ENCODE measurements at places on chromosomes 4 and X.
A peak's percentile ranks its signal among the peaks of the same experiment; 100 is the strongest.

DNA sequence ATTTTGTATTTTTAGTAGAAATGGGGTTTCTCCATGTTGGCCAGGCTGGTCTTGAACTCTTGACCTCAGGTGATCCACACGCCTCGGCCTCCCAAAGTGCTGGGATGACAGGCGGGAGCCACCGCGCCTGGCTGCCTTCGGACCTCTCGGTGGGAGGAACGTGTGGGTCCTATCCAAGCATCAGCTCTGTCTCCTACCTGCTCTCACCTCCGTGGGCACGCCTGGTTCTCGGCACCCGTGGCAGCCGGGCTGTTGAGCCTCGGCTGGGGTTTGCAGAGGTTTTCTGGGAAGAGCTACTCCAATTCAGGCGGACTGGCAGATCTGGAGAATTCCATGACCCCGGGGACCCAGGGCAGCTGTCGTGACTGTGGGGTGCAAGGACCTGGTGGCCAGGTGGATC is 23.6 kb upstream of the PPP2R3B start:
- H3K36me3 ChIP-seq: peaks cover 14% of the 10 kb centered on the region
- DNase-seq: no peak
- no peak overlapping the region for H3K4me3 ChIP-seq
- no peaks in the 10 kb centered on the region for H3K4me1 ChIP-seq
- H3K27ac ChIP-seq: no peak overlapping the region
- peaks cover 8% of the 10 kb centered on the region for H3K27me3 ChIP-seq

- peaks cover 3% of the 10 kb centered on the region for H3K4me1 ChIP-seq
- H3K27ac ChIP-seq: no peak overlapping the region
- H3K4me3 ChIP-seq: no peak overlapping the region
- no peaks in the 10 kb centered on the region for H3K27me3 ChIP-seq
- DNase-seq: no peak
Measured at GRCh38 chrX:150854856-150855255, 43.6 kb downstream of the CD99L2 start.

- H3K27ac ChIP-seq: peak within 1 kb of the TSS; percentile 97
- H3K27me3 ChIP-seq: no peaks in the 10 kb centered on the region
- peaks cover 38% of the 10 kb centered on the region for H3K4me1 ChIP-seq
- peak within 1 kb of the TSS; percentile 92 for H3K4me3 ChIP-seq
- H3K36me3 ChIP-seq: peaks cover 45% of the 10 kb centered on the region
Measured at GRCh38 chr4:189940178-189941004, at the start of gene FRG1. TSS of gene FRG1 (plus strand) at chr4:189940872. CDS start at chr4:189941010, 138 bp downstream.

- no peaks in the 10 kb centered on the region for H3K36me3 ChIP-seq
- H3K4me1 ChIP-seq: no peaks in the 10 kb centered on the region
- no peak overlapping the region for H3K27ac ChIP-seq
- H3K4me3 ChIP-seq: no peak overlapping the region
- no peak for DNase-seq
Measured at GRCh38 chr4:85724791-85725563, 250.0 kb downstream of the ARHGAP24 start.

GRCh38 chrX:73916931-73917667 is 354.1 kb downstream of the CHIC1 start:
- H3K27ac ChIP-seq: no peak overlapping the region
- no peaks in the 10 kb centered on the region for H3K27me3 ChIP-seq
- H3K4me1 ChIP-seq: no peaks in the 10 kb centered on the region
- no peaks in the 10 kb centered on the region for H3K36me3 ChIP-seq
- no peak overlapping the region for H3K4me3 ChIP-seq

GRCh38 chr4:113684534-113685091 is 76.9 kb downstream of the CAMK2D start:
- peaks cover 63% of the 10 kb centered on the region for H3K4me1 ChIP-seq
- peak; percentile 7 for DNase-seq
- no peaks in the 10 kb centered on the region for H3K27me3 ChIP-seq
- H3K4me3 ChIP-seq: no peak overlapping the region

- H3K27ac ChIP-seq: no peak overlapping the region
- H3K27me3 ChIP-seq: no peaks in the 10 kb centered on the region
- H3K36me3 ChIP-seq: no peaks in the 10 kb centered on the region
- DNase-seq: no peak
- H3K4me1 ChIP-seq: peaks cover 19% of the 10 kb centered on the region
- H3K4me3 ChIP-seq: no peak overlapping the region
Measured at GRCh38 chr4:75678965-75679364, 5.8 kb upstream of the G3BP2 start.

DNA sequence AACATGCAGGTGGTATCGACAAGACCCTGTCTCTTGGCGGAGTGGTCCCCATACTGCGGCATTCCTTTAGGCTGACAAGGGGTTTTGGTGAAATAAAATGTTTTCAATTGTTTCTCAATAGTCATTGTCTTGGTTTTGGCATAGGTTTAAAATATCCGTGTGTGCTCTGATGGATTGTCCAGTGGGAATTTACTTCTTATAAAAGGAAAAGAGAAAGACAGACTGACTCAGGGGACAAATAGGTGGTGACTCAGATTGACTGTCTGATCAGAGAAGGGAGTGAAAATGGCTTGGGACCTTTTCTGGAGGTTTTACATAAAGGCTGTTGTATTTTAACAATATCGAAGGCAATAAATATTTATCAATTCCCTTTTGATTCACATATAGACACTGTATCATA is 129.8 kb downstream of the SORBS2 start:
- no peak overlapping the region for H3K27ac ChIP-seq
- DNase-seq: no peak
- H3K4me1 ChIP-seq: no peaks in the 10 kb centered on the region
- H3K36me3 ChIP-seq: no peaks in the 10 kb centered on the region
- no peak overlapping the region for H3K4me3 ChIP-seq
- peaks cover 7% of the 10 kb centered on the region for H3K27me3 ChIP-seq

DNA sequence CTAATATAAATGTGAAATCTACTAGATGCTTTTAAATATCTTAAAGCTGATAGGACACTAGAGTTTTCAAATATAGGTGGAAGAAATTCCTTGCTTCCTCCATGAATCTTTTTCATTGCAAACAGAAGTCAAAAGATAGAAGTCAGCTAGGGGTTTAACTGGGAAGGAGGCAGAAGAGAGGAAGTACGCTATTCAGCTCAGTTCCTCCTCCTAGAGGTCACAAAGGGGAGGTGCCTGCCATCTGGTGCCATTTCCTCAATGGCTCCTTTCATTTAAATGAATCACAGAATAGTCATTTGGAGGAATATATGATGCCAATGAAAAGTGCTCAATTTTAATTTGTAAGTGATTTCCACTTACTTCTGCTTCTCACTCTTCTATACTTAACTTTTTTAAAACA is 8.5 kb downstream of the COL25A1 start:
- DNase-seq: peak; percentile 9
- H3K4me3 ChIP-seq: no peak overlapping the region

DNA sequence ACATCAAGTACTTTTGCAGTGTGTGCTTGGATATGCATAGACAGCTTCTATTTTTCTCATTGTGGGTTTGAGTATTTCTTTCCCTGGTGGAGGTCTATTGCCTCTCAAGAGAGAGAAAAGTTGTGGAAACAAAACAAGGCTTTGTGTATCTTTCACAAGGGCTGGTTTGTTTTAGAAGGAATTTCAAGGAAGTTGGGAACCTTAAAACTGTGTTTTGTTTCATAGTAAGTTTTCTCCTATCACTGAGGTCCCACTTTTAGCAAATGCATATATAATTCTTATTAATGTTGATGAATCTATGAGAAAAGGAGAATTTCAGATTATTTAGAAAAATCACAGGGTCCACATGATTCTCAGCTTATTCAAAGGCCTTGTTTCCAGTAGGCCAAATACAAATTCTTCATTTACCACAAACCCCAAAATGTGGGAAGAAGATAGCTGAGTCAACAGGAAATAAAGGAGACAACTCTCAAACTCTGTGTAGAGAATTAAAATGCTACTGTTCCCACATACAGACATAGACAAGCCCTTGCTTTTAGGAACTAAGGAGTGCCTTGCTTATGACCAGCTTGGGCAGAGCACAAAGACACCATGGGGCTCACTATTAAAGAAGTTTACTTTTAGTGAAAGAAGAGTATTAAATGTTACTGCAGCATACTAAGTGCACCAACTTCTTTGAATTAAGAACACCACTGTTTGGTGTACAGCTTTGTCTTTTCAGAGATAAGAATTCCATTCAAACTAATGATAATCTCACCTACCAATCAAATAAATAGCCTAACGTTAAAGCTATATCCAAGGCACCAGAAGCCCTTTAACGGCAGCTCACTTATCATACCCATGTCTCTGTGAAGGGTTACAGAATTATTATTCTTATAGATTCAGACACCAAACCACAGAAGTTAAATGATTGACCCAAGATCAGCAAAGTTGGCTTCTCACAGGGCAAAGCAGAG is 177.4 kb upstream of the LEF1 start:
- H3K36me3 ChIP-seq: no peaks in the 10 kb centered on the region
- no peak overlapping the region for H3K4me3 ChIP-seq
- no peaks in the 10 kb centered on the region for H3K27me3 ChIP-seq
- DNase-seq: no peak
- H3K4me1 ChIP-seq: peaks cover 35% of the 10 kb centered on the region

GRCh38 chrX:2457289-2458133 is 43.3 kb downstream of the DHRSX start:
- H3K36me3 ChIP-seq: peaks cover 25% of the 10 kb centered on the region
- no peaks in the 10 kb centered on the region for H3K27me3 ChIP-seq
- peaks cover 2% of the 10 kb centered on the region for H3K4me1 ChIP-seq
- no peak overlapping the region for H3K27ac ChIP-seq
- H3K4me3 ChIP-seq: no peak overlapping the region

DNA sequence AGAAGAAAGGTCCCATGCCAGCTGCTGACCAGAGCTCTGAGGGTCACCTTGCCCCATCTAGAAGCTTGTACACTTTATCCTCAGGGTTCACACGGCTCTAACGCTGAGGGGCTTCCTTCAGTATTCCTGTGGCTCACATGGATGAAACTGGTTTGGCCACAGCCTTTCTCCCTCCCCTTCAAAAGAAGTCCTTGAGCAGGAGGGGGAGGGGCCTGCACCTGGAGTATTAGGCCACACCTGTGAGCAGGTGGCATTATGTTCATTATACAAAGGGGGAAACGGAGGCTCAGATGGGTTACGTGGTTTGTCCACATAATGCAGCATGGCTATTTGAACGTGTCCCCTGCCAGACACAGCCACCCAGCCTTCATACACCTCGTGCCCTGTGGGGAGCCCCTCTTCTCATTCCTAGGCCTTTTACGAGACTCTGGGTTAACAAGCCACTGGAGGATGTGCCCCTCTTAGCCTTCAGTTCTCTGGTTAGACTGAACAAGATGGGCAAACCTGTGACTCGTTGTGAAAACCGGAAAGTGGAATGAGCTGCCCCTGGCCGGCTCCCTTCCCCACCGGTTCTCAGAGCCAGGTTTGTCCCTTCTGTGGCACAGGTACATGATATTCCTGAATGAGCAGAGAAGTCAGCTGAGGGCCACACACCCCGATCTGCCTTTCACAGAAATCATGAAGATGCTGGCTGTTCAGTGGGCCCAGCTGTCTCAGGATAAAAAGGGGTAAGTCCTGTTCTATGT is 27.2 kb upstream of the JAKMIP1 start:
- peaks cover 29% of the 10 kb centered on the region for H3K27me3 ChIP-seq
- no peak overlapping the region for H3K27ac ChIP-seq
- H3K36me3 ChIP-seq: no peaks in the 10 kb centered on the region
- no peak for DNase-seq

GRCh38 chr4:9771034-9771433 is 10.4 kb upstream of the DRD5 start:
- H3K27me3 ChIP-seq: peaks cover 14% of the 10 kb centered on the region
- DNase-seq: no peak
- no peaks in the 10 kb centered on the region for H3K4me1 ChIP-seq

DNA sequence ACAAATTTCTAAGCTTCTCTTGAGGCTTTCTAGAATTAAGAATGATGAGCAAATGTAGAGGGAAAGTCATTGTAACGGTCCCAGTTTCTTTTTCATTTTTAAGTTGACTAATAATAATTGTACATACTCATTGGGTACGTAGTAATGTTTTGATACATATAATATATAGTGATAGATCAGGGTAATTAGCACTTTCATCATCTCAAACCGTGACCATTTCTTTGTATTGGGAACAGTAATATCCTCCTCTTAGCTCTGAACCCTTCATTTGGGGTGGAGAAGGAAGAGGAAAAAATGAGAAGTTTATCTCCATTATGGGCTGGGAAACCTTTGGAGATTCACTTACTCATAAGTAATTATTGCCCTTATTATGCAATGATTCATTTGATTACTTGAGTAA is 39.0 kb upstream of the GBA3 start:
- H3K27me3 ChIP-seq: no peaks in the 10 kb centered on the region
- H3K27ac ChIP-seq: no peak overlapping the region
- no peak overlapping the region for H3K4me3 ChIP-seq

DNA sequence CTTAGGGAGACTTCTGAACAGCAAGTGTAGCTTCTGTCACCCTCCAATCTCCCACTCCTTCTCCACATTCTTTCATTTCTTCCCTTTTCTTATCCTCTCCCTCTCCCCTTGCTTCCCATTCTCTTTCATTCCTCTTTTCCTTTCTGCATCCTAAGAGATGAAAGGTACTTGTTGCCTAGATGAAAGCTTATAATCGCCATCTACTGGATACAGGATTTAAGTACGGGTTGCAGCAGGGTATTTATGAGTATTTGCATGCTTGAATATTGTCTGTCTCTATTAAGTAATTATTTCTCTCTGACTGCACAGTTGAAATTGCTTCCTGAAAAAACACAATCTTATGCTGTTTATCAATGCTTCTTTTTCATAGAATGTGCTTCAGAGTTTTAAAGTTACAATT is 174.0 kb upstream of the TENT5D start:
- no peak overlapping the region for H3K27ac ChIP-seq
- H3K4me1 ChIP-seq: no peaks in the 10 kb centered on the region
- no peaks in the 10 kb centered on the region for H3K36me3 ChIP-seq
- H3K4me3 ChIP-seq: no peak overlapping the region
- no peaks in the 10 kb centered on the region for H3K27me3 ChIP-seq

DNA sequence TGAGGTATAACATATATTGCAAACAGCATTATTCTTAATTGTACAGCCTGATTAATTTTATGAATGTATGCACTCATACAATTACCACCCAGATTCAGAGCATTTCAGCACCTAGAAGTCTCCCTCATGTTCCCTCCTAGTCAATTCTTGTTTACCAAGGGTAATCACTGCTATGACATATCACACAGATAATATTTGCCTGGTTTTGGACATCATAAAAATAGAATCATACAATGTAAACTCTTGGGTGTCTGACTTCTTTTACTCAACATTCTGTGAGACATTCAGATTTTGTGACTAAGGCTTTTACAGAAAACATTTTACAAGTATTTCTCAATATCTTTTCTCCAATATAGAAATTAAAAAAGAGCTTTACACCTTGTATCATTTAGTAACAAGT is 66.9 kb downstream of the PTPN13 start:
- H3K27ac ChIP-seq: no peak overlapping the region
- no peaks in the 10 kb centered on the region for H3K36me3 ChIP-seq
- no peak overlapping the region for H3K4me3 ChIP-seq
- no peaks in the 10 kb centered on the region for H3K4me1 ChIP-seq
- DNase-seq: no peak

GRCh38 chrX:14776901-14777300 is 96.0 kb downstream of the FANCB start:
- no peak overlapping the region for H3K4me3 ChIP-seq
- H3K4me1 ChIP-seq: no peaks in the 10 kb centered on the region
- no peaks in the 10 kb centered on the region for H3K36me3 ChIP-seq
- H3K27me3 ChIP-seq: no peaks in the 10 kb centered on the region

Measured in activated naive CD8-positive, alpha-beta T cell treated with anti-CD3 and anti-CD28 coated beads for 36 hours (primary cell).